Femur (tissue), 1 donor: ENCODE measurements at places on chromosomes 5 and 9.
A peak's percentile ranks its signal among the peaks of the same experiment; 100 is the strongest.

- DNase-seq, result no peak
Observed at GRCh38 chr9:34665067-34665380, 2.6 kb upstream of the CCL27 start.

GRCh38 chr5:96781031-96781971, 26.4 kb downstream of the ERAP1 start:
- no peak for DNase-seq

GRCh38 chr5:124445070-124445619, 301.3 kb downstream of the ZNF608 start:
- DNase-seq, result no peak

DNA sequence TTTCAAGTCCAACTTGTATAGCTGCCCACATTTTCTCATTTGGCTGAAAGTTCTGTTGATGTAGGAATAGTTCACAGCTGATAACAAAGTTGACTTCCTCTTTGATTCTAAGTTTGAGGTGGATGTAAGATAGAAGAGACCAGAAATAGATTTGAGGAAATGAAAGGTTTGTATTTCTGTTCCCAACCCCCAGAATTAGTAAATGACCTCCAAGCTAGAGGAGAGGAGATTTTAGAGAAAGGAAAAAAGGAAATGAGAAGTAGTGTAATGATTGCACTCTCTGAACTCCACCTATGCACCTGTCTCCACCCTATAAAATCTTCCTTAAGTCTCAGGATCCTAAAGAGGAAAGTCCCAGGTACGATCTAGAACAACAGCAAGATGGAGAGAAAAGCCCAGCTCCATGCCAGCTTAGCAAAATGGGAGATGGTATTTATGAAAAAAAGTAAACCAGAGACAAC, 130.4 kb upstream of the POC5 start:
- DNase-seq, result no peak

DNA sequence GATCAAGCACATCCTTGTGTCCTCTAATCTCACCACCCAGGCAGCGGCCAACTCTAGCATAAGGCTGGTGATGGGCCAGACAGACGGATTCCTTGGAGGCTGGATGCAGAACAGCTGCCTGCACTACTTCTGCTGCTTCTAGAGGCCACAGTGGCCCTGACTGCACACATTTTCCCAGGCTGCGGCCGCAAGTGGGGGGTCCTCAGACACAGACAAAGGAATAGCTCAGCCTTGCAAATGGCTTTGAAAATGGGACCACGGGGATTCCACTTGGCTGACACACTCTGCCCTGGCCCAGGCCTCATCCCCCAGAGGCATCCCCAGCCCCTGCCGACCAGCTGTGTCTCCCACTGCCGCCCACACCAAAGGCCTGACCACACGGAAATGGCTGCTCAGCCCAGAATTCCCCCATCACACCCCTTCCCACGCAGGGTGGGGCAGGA, 540.8 kb downstream of the BNC2 start:
- DNase-seq, result peak; percentile 74

- DNase-seq, result no peak
Observed at GRCh38 chr5:133323494-133324457, 272.0 kb downstream of the HSPA4 start.

DNA sequence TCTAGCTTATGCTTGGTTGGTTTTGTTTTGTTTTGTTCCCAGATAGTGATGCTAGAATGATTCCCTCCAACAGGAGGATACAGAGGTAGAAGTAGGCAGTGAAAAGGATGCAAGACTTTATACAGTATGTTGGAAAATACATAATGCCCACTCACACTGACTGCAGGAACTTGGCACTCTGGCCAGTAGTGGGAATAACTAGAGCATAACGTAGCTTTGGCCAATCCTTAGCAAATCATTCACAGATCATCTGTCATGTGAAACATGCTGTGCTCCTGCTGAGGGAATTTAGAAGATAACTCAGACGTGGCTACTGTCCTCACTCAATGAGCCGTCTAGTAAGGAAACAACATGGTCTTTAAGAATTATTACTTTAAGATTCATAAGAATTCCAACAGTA, 13.5 kb downstream of the CFAP90 start:
- DNase-seq, result no peak

DNA sequence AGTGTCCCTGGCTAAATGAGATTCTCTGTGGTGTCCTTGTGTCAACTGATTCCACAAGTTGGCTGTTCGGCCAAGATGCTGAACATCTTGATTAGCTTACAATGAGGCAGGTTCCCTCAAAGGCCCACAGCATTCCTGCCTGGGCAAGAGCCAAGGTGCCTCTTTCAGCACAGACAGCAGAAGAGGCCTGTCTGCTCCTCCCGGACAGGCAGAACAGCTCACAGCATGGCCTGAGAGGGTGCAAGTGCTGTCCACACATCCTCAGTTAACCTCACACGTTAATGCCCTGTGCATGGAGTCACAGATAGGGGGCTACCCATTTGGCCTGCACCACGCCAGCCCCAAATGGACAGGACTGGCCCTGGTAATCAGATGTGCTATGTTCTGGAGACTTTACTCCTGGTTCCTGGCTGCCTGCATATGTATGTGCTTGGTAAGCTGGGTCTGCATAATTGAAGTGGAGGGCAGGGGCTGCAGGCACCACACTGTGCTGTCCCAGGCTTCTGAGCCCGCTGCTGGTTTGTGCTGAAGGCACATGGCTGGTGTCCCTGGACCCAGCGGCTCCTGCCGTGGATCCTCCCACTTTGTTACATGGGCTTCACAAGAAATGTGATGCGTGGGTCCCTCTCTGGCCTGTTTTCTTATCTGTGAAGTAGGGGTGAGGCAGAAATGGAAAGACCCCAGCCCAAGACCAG, 8.9 kb downstream of the CSF2 start:
- no peak for DNase-seq

DNA sequence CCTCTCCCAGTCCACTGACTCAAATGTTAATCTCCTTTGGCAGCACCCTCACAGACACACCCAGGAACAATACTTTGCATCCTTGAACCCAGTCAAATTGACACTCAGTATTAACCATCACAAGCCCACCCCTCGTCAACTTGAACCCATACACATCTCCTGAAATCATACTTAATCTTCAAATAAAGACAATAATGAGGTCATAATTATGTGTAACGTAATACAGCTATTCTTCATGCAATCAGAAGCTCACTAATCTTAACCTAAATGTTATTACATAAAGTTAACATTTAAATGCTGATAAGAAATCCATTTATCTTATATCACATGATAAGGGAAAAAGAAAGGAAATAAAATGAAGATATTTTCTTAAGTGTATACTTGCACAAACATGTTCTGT, 65.2 kb downstream of the PPIC start:
- no peak for DNase-seq

DNA sequence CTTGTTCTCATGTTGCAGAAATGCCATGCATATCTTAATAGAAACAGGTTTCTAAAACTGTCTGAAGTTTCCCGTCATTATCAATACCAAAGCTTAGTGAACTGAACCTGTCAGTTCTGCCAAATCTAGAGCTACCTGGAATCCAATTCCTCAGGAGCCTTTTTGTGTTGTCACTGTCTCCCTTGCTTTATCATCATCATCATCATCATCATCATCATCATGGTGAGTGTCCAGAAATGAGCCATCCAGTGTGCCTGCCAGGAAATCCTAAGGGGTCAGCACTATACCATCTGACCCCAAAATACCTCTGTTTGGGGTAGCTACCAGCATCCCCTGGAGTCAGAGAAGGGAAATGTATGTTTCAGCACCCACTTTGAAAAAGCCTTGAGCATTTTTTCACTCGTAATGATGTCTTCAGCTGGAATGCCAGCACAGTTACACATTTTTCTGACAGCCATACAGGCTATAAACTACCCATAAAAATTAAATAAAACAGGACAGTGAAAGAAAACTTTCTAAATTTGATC, 150.3 kb downstream of the NR2F1-AS1 start:
- DNase-seq, result no peak

DNA sequence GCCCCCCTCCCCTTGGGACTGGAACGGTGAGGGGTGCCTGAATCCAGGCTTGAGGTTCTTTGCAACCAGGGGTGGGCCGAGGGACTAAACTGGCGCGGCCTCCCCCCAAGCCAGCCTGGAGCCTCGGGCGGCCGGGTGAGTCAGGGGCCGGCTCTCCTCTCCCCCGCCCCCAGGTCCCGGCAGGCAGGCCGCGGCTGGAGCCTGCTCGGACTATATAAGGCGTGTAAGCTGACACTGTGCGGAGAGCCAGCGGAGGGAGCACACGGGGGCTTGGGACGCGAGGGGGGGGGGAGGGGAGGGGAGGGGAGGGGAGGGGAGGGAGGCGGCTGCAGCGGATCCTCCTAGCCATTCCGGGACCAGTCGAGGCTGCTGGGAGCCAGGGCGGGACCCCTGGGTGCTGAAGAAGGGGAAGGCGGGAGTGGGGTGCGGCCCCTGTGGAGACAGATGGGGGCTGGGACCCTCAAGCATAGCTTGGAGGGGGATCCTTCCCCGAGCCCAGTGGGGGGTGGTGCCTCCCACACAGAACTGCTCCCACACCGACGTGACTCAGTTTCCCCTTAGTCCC, 595 bp downstream of the PDLIM7 start:
- peak; percentile 94 for DNase-seq

- DNase-seq, result no peak
Observed at GRCh38 chr5:539469-540070, 15.3 kb upstream of the SLC9A3 start.

DNA sequence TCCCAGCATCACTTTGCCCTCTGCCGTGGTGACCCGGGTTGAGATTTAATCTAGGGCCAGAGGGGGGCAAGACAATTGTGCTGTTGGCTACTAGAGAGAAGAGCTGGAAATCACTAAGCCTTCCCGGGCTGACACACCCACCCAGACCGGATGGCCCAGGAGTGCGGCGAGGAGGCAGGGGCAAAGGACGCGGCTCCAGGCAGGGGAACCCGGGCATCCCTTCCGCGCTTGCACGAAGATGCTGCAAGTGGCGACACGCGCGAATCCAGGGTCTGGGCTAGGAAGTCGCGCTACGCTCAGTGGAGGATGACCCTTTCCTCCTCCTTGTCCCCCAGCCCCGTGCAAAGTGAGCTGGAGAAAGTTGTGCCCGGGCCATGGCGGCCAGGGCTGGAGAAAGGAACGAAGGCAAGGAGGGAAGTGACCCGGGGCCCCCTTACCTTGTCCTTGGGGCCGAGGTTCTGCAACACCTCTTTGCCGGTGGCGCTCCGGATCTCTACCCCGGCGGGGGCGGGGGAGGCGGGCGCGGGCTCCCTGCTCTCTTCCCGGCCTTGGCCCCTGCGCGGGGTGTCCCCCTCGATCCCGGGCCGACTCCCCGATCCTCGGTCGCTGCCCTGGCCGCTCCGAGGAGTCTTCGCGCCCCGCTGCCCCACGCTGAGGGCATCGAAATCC, 693 bp downstream of the DPYSL3 start:
- DNase-seq, result peak; percentile 59

DNA sequence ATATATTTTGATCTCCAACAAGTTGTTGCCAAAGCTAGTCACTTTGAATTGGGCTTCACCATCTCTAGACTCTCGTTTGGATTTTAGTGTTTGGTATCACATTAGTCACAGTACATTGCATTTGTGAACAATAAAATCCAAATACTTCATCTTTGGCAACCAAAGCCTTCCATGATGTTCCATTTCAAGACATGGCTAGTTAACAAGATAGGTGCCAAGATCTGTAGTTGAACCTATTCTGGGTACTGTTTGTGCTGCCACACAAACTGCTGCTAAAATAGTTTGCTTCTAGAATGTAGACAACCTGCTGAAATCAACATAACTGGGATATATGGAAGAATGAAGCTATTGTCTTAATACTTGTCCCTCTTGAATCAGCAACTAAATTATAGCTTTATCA, 207.5 kb downstream of the LRRC70 start:
- no peak for DNase-seq

DNA sequence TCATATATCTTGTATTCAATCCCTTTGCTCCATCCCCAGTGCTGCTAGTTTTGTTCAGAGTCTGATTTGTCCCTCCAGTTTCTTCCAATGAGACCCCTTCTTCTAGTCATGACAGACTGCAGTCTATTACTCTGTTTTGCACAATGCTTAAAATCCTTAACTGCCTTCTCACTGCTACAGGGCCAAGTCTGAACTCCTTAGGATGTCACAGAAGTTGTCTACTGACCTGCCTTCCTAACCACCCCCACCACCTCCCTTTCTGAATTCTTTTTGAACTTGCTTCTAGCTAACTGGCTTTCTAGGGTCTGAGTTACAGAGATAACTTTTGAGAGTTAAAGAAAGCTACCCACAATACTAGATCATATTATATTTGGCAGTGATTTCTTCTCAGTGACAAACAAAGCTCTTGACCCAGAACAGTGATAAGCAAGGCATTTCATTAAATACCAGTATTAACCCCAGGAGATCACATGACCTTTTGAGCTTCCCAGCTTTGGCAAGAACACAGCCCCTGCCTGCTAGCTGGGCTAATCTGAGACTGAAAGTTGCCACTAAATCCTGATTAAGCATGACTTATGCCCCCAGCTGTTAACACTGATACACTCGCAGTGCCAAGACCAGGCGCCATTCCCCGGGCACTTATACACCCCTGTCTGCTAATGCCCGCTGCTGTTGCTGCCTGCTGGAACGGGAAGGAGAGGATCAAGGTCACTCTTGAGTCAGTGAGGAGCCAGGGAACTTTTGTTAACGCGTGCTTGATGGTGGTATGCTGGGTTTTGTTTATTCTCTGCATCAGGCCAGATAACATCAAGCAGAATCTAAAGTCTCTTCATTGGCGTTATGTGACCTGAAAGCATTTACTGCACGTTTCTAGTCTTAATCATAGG, 36.4 kb upstream of the ADAMTSL1 start:
- DNase-seq, result peak; percentile 46

- DNase-seq, result no peak
Observed at GRCh38 chr9:98312365-98312764, 56.9 kb upstream of the TBC1D2 start.
